ENCODE measurements at places on chromosomes 13 and 19.

DNA sequence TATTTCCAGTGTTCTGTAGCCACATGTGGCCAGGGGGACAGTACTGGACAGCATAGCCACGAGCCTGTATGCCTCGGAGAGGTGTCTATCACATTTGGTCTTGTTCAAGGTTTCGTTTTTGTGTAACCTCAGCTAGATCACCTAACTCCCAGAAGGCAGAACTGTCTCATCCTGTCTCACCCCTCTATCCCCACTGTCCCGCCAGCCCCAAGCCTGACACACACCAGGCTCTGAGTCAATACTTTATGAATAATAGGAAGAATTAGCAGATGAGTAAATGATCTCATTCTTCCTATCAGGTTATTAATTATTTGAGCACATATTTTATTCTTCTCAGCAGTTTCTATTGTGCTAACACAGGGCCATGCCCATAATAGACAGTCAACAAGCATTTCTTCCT, 132.2 kb downstream of the NUFIP1 start:
- H3K36me3 ChIP-seq: no peaks in the 10 kb centered on the region
- DNase-seq: no peak
- no peaks in the 10 kb centered on the region for H3K4me1 ChIP-seq
- H3K4me3 ChIP-seq: no peak overlapping the region

GRCh38 chr19:4197625-4198466, 15.4 kb downstream of the ANKRD24 start:
- no peak overlapping the region for H3K27ac ChIP-seq
- no peaks in the 10 kb centered on the region for H3K4me1 ChIP-seq
- H3K4me3 ChIP-seq: no peak overlapping the region
- no peaks in the 10 kb centered on the region for H3K36me3 ChIP-seq
- DNase-seq: no peak
- peaks cover 20% of the 10 kb centered on the region for H3K27me3 ChIP-seq

DNA sequence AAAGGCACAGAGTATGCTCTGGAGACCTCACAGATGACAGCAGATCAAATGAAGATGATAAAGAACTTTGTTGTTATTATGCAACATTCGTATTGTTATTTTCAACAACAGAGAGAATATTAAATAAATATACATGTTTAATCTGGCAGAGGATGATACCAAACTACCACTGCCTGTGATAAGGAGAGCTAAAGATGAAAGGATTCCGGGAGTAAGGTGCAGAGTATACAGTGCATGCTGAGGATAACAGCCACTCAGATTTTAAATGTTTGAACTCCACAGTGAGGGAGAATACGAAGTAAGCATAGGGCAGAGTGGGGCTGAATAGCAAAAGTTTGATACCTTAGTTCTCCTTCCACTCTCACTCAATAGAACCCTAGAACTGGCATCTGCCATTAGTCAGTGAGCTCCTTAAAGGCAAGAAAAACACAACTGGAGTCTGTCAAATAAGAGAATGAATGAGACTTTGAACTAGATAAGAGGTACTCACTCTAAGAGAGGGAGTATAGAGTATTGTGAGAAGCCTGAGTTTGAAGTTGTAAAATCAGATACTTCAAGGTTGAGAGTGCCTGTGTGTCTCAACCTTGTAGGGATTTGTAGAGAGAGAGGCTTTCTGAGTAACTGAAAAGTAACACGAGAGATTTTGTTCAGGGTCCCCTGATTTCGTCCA, 78.5 kb downstream of the STARD13 start:
- DNase-seq: no peak
- no peaks in the 10 kb centered on the region for H3K36me3 ChIP-seq
- no peak overlapping the region for H3K4me3 ChIP-seq
- H3K27ac ChIP-seq: no peak overlapping the region
- no peaks in the 10 kb centered on the region for H3K27me3 ChIP-seq

DNA sequence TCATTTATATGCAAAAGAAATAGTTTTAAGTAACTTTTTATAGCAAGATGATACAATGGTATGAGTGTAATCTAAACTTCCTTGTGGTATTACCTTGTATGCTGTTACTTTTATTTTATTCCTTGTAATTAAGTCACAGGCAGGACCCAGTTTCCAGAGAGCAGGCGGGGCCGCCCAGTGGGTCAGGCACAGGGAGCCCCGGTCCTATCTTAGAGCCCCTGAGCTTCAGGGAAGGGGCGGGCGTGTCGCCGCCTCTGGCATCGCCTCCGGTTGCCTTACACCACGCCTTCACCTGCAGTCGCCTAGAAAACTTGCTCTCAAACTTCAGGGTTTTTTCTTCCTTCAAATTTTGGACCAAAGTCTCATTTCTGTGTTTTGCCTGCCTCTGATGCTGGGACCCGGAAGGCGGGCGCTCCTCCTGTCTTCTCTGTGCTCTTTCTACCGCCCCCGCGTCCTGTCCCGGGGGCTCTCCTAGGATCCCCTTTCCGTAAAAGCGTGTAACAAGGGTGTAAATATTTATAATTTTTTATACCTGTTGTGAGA, 10.2 kb downstream of the PLPPR3 start:
- peaks cover 56% of the 10 kb centered on the region for H3K36me3 ChIP-seq
- H3K27ac ChIP-seq: no peak overlapping the region
- DNase-seq: no peak
- H3K27me3 ChIP-seq: no peaks in the 10 kb centered on the region
- no peak overlapping the region for H3K4me3 ChIP-seq
- no peaks in the 10 kb centered on the region for H3K4me1 ChIP-seq

- H3K27me3 ChIP-seq: no peaks in the 10 kb centered on the region
- H3K36me3 ChIP-seq: no peaks in the 10 kb centered on the region
- no peak overlapping the region for H3K4me3 ChIP-seq
- H3K4me1 ChIP-seq: no peaks in the 10 kb centered on the region
These were observed 13.7 kb upstream of the FARP1 start for GRCh38 chr13:98129059-98129746.

DNA sequence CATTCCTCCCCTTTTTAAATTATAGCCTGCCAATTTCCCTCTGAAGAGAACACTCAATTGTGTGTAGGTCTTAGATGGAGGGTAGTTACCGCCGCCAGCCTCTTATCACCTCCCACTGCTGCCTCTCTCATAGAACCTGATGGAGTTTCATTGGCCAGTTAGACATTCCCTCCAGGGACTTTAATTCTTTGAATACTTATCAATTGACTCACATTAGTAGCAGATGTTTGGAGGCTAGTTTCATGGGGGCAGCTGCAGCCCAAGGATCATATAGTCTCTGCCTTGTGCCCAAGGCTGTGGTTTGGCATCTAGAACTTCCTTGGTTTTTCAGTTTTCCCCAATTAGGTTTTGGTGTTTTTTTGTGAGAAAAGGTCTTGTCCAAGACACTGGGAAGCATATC, 318.9 kb upstream of the HTR2A start:
- DNase-seq: no peak
- H3K27me3 ChIP-seq: no peaks in the 10 kb centered on the region
- H3K27ac ChIP-seq: no peak overlapping the region
- no peaks in the 10 kb centered on the region for H3K4me1 ChIP-seq
- no peak overlapping the region for H3K4me3 ChIP-seq

DNA sequence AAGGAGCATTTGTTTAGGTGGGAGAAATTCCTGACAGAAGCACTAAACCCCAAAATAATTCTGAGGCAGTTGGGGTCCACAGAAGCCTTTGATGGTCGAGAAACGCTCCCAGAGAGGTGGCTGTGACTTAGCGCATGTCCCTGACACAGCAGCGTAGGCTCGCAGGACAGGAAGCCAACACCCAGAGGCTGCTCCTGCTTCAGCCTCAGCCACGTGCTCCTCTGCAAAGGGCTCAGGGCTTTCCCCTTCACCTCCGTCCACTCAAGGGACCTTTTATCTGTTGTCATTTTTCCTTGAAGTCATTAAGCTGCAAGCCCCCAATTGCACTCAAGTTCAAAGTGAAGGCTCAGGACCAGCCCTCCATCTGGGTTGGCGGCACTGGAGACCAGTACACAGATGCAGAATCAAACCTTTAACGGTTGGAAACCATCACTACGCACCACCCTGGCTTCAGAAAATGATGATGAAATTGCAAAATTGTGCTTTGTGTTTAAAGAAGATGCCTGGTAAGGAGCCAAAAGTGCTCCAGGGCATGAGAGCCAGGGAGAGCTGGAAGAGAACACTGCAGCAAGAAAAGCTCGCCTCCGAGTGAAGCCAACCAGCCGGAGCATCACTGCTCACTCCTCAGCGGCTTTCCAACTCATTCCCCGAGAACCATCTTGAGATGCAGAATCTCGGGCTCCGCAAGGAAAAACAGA, 219.6 kb downstream of the RAP2A start:
- no peaks in the 10 kb centered on the region for H3K27me3 ChIP-seq
- no peak overlapping the region for H3K4me3 ChIP-seq
- no peak for DNase-seq
- no peaks in the 10 kb centered on the region for H3K4me1 ChIP-seq
- no peak overlapping the region for H3K27ac ChIP-seq

- no peaks in the 10 kb centered on the region for H3K27me3 ChIP-seq
- H3K27ac ChIP-seq: no peak overlapping the region
- no peak overlapping the region for H3K4me3 ChIP-seq
- no peaks in the 10 kb centered on the region for H3K4me1 ChIP-seq
These were observed 322.0 kb upstream of the MIR17HG start for GRCh38 chr13:91025442-91025841.

- H3K27me3 ChIP-seq: peaks cover 3% of the 10 kb centered on the region
- H3K27ac ChIP-seq: no peak overlapping the region
- H3K4me1 ChIP-seq: no peaks in the 10 kb centered on the region
- no peak overlapping the region for H3K4me3 ChIP-seq
- no peak for DNase-seq
- H3K36me3 ChIP-seq: no peaks in the 10 kb centered on the region
These were observed 17.2 kb upstream of the PDCD5 start for GRCh38 chr19:32563761-32564160.

GRCh38 chr19:543910-544608, at the start of gene GZMM:
Gene GZMM (plus strand): TSS chr19:544053. CDS start chr19:544072, 19 bp downstream.
- no peaks in the 10 kb centered on the region for H3K27me3 ChIP-seq
- peak within 1 kb of the TSS; percentile 52 for H3K4me3 ChIP-seq
- peak; percentile 57 for DNase-seq
- H3K4me1 ChIP-seq: peaks cover 11% of the 10 kb centered on the region
- H3K36me3 ChIP-seq: peaks cover 20% of the 10 kb centered on the region
- H3K27ac ChIP-seq: peak within 1 kb of the TSS; percentile 68

DNA sequence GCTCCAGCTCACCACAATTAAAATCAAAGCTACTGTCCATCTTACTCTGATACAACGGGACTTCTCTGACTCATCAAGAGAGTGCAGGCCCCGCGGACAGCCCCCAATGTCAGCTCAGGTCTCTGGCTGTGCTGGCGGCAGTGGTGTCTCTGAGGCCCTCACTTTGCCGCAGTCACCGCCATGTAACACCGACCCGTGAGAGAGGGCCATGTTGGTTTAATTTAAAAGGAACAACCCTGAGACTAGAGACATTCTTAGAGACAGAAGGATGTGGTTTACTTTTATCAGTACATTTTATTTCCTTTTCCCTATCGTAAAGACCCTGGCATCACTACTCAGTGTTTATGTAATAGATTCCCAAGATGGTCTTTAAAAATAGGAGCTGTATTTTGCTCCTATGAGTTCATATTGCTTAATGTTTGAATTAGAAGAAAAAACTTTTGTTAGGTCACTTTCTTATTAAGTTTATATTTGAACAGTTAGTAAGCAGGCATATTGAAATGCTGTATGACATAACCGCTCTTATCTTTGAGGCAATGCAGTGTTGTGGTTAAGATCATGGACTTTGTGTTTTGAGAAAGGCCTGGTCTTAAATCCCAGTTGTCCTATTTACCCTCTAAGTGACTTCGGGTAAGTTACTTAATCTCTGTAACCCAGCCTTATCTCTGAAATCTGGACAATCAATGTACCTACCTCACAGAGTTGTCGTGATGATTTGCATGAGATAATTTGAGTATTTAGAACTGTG, 23.4 kb downstream of the DGKH start:
- H3K4me3 ChIP-seq: no peak overlapping the region
- no peak overlapping the region for H3K27ac ChIP-seq
- no peak for DNase-seq
- H3K27me3 ChIP-seq: no peaks in the 10 kb centered on the region
- no peaks in the 10 kb centered on the region for H3K4me1 ChIP-seq

DNA sequence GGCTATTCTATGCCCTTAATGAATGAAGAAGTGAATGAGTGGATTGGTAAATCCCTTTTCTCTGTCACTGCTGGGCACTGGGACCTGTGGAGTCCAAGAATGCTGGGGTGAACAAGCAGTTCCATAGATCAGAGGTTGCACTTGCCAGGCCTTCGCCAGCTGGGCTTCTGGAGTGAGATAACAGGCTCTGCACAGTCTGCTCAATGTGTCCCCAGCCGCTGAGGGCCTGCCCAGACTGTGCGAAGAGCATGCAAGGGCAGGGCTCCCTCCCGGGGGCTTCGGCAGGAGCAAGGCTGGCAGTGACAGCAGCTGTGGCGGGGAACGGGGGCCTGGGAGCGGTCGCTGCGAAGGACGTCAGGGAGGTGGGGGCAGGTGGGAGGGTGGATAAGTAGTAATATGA, 51.3 kb downstream of the ZNF536 start:
- no peak overlapping the region for H3K27ac ChIP-seq
- no peak overlapping the region for H3K4me3 ChIP-seq
- no peaks in the 10 kb centered on the region for H3K27me3 ChIP-seq
- no peaks in the 10 kb centered on the region for H3K4me1 ChIP-seq

DNA sequence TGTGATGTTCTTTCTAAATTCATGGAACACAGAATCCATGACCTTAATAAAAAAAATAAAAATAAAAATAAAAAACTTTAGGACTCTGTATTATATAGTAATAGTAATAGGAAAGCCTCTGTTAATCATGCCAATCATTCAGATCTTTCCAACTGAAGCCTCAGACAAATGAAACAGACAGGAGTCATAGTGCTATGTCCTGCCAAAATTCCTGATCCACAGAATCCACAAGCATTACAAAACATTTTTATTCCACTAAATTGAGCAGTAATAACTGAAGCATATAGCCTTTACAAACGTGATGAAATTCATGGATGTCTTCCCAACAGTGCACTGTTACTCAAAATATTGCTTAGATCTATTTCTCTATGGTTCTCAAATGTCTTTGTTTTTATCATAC, 820.6 kb upstream of the PCDH9 start:
- no peaks in the 10 kb centered on the region for H3K4me1 ChIP-seq
- DNase-seq: no peak
- no peak overlapping the region for H3K4me3 ChIP-seq
- H3K27me3 ChIP-seq: no peaks in the 10 kb centered on the region
- H3K36me3 ChIP-seq: no peaks in the 10 kb centered on the region
- H3K27ac ChIP-seq: no peak overlapping the region

DNA sequence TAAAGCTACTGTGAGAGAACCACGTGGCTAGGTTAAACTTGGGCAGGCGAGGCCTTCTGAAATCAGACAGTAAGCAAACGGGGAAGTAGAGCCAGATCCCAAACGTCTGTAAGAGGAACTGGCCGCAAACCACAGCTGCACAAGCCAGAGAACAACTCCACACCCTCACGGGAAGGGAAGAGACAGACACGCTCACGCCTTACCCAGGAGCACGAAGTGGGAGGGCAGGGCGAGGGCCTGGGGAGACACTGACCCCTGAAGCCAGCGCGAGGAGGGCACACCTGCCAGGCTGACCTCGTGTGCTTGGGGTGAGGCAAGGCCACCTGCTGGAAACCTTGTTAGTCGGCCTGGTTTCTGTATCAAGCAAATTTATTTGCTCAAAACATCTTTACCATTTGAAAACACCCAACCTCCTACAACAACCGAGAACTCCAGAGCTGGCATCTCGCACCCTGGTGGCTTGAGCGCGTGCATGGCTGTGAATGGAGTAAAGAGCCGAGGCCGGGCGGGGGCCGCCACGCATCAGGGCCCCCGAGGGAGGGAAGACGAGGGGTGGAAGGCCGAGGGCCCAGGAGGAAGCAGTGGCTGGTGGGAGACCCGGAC, 7.3 kb downstream of the POLR2E start:
- no peak for DNase-seq
- H3K27ac ChIP-seq: peak overlapping the region; percentile 73
- H3K4me1 ChIP-seq: peaks cover 40% of the 10 kb centered on the region
- peaks cover 61% of the 10 kb centered on the region for H3K36me3 ChIP-seq
- H3K27me3 ChIP-seq: no peaks in the 10 kb centered on the region

Measured in effector memory CD4-positive, alpha-beta T cell (primary cell).